Urinary bladder (tissue), 4 donors: ENCODE measurements at places on chromosomes 16 and 17. TPM values are rescaled to one million over a fixed set of nuclear protein-coding genes. Genes with fewer than 3 reads are reported as not detected.

GRCh38 chr17:34254651-34255380 is at the start of gene CCL2:
Gene CCL2 (plus strand): TSS chr17:34255285. CDS start chr17:34255350, 65 bp downstream.
- peak; percentile 70 for DNase-seq

ETV4 gene
- polyA plus RNA-seq: 1.2 TPM

ALOX15B gene
- 5.6 TPM for polyA plus RNA-seq

GRCh38 chr17:79783891-79784290 is 5.9 kb downstream of the CBX2 start:
- DNase-seq: no peak

ZNF597 gene
- 1.9 TPM for polyA plus RNA-seq

DNA sequence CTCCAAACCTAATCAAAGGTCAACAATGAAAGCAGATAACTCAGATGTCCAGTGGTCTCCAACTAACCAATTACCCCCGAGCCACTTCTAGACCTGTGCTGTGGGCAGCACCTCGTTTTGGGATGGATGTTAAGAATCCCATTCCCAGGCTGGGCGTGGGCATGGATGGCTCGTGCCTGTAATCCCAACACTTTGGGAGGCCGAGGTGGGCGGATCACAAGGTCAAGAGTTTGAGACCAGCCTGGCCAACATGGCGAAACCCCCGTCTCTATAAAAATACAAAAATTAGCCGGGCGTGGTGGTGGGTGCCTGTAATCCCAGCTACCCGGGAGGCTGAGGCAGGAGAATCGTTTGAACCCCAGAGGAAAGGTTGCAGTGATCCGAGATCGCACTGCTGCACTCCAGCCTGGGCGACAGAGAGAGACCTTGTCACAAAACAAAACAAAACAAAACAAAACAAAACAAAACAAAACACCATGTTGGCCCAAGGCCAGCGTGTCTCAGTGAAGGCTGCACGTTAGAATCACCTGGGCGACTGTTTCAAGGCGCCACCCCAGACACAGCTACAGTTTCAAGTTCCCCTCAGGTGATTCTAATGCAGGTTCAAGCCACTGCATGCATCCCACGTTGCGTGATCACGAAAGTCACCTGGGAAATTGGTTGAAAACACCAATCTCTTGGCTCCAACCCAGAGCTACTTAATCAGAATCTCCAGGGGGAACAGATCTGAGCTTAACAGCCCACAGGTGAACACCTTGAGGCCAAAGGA is 21.3 kb downstream of the COX4I1 start:
- DNase-seq: no peak

- DNase-seq: no peak
Observed at GRCh38 chr16:67928561-67929364, 2.9 kb downstream of the CTRL start.

- no peak for DNase-seq
Observed at GRCh38 chr17:80345841-80346497, 69.0 kb upstream of the ENDOV start.

- DNase-seq: no peak
Observed at GRCh38 chr16:49539758-49540157, 166.2 kb downstream of the C16orf78 start.

DNA sequence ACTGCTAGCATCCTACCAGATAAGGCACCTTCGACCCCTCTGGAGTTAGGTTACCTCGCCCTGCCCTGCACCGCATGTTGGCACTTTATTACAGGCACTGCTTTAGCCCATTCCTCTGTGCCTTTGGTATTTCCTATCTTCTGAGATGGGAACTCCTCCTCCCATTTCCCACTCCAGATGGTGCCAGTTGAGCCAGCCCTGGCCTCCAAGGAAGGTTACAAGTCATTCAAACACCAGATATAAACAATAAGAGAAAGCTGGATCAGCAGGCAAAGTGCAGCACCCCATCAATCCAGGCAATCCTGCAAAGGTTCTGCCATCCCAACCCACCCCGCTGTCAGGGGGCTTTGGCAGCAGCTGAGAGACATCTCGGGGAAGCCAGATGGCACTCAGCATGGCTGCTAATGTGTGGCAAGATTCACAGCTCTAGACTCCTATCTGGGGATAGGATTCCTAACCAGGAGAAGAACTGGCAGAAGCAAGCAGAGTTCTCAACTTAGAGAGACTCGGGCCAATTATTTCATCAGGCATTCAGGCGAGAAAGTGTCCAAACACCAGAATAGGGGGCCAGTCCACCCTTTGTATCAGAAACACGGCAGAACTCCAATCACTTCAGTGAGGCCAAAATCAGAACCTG is 113.0 kb downstream of the COPRS start:
- DNase-seq: no peak

DNA sequence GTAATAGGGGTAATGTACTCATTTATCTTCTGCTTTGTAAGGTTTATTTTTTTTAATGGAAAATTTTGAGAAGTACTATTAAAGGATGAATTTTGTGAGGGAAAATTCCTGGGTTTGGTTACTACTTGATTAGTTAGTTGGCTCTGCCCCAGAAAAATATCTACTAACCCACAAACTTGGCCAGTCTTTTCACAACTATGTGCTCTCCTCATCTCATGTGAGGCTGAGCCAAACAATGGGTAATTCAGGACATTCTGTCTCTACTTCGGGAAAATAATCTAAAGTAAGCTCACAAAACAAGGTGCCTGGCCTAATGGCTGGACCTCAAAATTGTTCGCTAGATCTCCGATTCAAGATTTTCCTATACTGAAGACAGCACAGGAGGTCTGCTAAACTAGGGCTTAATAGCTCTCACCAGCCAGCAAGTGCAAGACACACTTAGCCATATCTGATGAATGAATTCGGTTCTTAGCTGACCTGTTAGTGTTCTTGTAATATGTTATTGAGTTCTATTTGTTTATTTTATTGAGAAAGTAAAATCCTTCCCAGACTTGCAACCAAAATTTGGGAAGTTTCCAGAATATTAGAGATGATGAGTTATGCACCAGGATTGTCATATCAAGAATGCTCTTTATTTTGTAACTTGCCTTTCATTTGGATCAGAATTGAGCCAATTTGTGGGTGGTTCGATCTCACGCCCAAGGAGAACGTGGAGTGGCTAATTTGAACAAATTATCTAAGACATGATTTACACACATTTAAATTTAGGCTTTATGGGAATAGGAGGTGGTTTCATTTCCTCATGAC is 5.7 kb downstream of the KCNJ16 start:
- DNase-seq: no peak

- no peak for DNase-seq
Observed at GRCh38 chr17:80970044-80970761, 21.4 kb upstream of the CHMP6 start.

- DNase-seq: no peak
Observed at GRCh38 chr17:8696906-8697305, 47.7 kb downstream of the CCDC42 start.

DNA sequence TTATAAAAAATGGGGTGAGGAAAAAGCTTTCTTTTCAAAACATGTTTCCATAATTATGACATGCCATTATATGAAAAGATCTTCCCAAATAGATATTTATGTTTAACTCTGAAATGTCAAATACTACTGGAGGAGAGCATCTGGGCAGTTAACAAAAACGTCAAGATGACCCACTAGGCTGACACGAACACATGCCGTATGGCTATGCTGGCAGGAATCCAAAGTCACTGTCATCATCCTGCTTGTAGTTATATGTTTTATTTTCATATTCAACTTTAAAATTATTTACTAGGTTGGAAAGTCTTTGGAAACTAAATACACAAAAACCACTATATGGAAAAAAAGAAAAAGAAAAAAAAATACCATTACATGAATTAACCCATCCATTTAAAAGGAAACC is 27.3 kb downstream of the ANKFY1 start:
- no peak for DNase-seq

- DNase-seq: no peak
Observed at GRCh38 chr16:88317613-88317965, 65.2 kb upstream of the ZNF469 start.

- DNase-seq: no peak
Observed at GRCh38 chr16:57371494-57372371, 557 bp upstream of the CX3CL1 start.

GRCh38 chr16:29820730-29821642 is 724 bp downstream of the MVP start:
- no peak for DNase-seq

- DNase-seq: no peak
Observed at GRCh38 chr17:76547183-76547641, 7.4 kb downstream of the PRCD start.

DNA sequence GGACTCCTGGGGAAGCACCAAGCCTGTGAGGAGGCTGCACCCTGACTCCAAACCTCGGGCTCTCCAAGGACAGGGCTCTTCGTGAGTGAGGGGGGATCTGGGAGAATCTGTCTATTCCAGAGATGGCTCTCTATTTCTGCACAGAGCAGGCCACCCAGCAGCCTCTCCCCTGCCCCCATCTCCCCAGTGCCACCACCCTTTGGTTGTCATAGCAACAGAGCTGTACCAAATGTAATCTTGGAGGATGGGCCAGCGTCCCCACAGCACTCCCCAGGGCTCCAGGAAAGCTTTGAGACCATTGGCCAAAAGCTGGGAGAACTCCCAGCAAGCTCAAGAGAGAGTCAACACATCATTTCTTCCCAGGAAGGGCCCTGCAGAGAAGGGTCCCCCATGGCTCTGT is 49.3 kb downstream of the ABCC12 start:
- no peak for DNase-seq

CTRL gene
- 0.91 TPM for polyA plus RNA-seq

DNA sequence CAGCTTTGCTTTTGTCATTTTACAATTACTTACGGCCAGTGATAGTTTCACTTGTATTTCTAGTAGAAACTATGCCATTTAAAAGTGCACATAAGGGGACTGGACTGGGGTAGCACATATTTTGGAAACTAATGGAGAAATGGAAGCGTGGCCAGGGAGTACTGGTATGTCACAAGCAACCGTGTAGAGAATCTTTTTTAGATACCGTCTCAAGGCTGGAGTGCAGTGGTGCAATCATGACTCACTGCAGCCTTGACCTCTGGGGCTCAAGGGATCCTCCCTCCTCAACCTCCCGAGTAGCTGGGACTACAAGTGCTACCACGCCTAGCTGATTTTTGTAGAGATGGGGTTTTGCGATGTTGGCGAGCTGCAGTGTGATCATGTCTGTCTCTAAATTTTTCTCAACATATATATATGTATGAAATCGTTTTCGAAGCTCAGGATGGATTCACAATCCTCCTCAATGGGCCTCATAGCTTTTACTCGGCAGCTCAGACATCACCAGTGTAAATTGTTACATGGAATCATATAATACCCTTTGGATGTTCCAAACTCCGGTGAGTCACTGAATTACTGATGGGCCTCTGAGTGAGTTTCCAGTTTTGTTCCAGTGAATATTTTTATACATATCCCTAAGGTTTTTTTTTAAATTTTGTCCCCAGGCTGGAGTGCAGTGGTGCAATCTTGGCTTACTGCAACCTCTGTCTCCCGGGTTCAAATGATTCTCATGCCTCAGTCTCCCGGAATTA is 51.7 kb downstream of the ZNF778 start:
- DNase-seq: no peak

DNA sequence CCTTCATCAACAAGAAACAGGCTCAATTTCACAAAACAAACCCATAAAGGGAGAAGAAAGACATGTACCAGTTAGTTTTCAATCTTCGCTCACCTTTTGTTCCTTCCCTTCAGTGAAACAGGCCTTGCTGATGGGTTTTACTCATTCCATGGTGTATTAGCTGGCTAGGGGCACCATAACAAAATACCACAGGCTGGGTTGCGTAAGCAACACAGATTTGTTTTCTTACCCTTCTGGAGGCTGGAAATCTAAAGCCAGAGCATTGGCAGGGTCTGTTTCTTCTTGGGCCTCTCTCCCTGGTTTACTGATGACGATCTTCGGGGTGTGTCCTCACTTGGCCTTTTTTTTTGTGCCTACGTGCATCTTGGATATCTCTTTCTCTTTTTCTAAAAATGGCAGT is 383.4 kb upstream of the RBFOX1 start:
- DNase-seq: no peak
